ENCODE measurements at places on chromosomes 2 and 18.

- no peak for DNase-seq
- H3K4me1 ChIP-seq = peaks cover 6% of the 10 kb centered on the region
- no peaks in the 10 kb centered on the region for H3K27me3 ChIP-seq
- H3K4me3 ChIP-seq = no peak overlapping the region
These were observed 222.6 kb downstream of the ANAPC1 start for GRCh38 chr2:111661286-111661940.

DNA sequence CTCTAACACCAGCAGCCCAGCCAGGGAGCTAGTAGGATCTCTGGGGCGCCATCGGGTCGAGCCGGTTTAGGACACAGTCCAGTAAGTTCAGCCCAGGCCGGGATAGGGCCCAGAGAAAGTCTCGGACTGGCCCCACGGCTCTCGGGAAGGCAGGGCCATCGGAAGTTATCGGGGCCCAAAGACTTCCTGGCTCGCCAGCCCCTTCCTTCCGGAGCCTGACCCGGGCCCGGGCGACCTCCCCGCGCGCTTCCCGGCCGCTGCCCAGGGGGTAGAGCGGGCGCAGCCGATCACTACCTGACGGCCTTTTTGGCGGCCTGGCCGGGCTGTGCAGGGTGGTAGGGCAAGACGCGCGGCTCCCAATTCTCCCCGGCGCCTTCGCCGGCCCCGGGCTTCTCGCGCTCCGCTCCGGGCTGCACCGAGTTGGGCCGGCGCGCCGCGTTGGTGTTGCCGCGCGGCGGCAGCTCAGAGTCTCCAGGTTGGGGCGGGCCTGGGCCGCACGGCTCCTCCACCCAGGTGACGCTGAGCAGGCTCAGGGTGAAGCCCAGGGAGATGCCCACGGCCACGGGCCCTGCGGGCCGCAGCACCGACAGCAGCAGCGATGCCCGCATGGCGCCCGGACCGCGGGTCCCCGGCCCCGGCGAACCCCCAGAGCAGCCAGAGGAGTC lies 546 bp downstream of the CHPF start:
- H3K36me3 ChIP-seq = peaks cover 7% of the 10 kb centered on the region
- peak overlapping the region; percentile 82 for H3K4me3 ChIP-seq
- H3K27me3 ChIP-seq = peaks cover 10% of the 10 kb centered on the region
- DNase-seq = peak; percentile 46
- peaks cover 13% of the 10 kb centered on the region for H3K4me1 ChIP-seq

DNA sequence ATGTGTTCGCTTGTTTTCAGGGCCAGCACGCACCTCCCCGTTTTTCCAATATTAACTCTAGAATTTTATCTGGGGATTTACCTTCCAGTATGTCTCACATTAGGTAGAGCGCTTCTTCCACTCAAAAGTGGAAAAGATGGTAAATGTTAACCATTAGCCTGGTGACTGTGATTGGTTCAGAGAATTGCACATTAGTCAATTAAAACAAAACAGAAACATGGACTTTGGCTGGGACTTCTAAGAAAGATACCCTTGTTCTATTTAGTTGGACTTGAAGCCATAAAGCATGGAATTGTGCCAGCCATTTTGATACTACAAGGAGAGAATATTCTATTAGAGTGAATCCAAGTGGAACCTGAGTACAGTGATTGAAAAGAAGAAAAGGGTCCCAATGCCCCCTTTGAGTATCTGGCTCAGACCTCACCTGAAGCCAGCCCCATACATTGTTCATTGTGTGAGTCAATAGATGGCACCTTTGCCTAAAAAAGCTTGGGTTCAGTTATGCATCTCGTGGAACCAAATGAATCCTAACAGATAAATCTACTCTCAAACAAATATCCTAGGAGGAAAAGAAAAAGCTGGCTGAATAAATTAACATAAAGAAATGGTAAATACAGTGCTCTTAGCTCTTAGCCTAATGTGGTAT lies 354.3 kb downstream of the IRS1 start:
- H3K27ac ChIP-seq = no peak overlapping the region
- H3K4me1 ChIP-seq = no peaks in the 10 kb centered on the region
- H3K4me3 ChIP-seq = no peak overlapping the region
- DNase-seq = no peak
- H3K27me3 ChIP-seq = no peaks in the 10 kb centered on the region
- no peaks in the 10 kb centered on the region for H3K36me3 ChIP-seq

GRCh38 chr2:126678269-126679065 lies 22.5 kb downstream of the GYPC start:
- H3K27ac ChIP-seq = peak overlapping the region; percentile 87
- no peaks in the 10 kb centered on the region for H3K27me3 ChIP-seq
- DNase-seq = no peak

DNA sequence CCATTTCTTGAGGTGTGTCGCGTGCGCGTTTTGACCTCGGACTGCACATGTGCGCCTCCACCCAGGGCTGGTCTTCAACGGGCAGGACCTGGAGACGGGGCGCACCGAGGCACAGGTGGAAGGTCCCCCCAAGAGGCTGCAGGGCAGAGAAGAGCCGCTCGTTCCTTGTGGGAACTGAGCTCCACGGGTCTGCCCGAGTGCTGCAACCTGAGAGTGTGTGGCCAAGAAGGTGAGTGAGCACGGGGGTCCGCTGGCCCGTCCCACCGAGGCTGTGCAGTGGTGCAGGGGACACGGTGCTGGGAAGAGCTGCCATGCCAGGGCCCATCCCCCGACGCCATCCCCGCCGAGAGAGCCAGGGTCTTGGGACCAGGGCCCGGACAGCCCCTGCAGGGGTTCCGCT lies 268.3 kb downstream of the GALR1 start:
- H3K4me1 ChIP-seq = no peaks in the 10 kb centered on the region
- peaks cover 21% of the 10 kb centered on the region for H3K27me3 ChIP-seq
- H3K27ac ChIP-seq = no peak overlapping the region

- H3K36me3 ChIP-seq = no peaks in the 10 kb centered on the region
- no peaks in the 10 kb centered on the region for H3K4me1 ChIP-seq
- no peak for DNase-seq
- no peak overlapping the region for H3K4me3 ChIP-seq
- no peak overlapping the region for H3K27ac ChIP-seq
These were observed 135.0 kb downstream of the ALK start for GRCh38 chr2:29786361-29786760.

- peaks cover 97% of the 10 kb centered on the region for H3K36me3 ChIP-seq
- no peak for DNase-seq
- no peak overlapping the region for H3K4me3 ChIP-seq
- H3K4me1 ChIP-seq = peaks cover 8% of the 10 kb centered on the region
- H3K27ac ChIP-seq = peak overlapping the region; percentile 73
- no peaks in the 10 kb centered on the region for H3K27me3 ChIP-seq
These were observed 19.0 kb upstream of the SAG start for GRCh38 chr2:233288663-233289062.

- H3K4me3 ChIP-seq = no peak overlapping the region
- no peaks in the 10 kb centered on the region for H3K4me1 ChIP-seq
- H3K27me3 ChIP-seq = no peaks in the 10 kb centered on the region
- peaks cover 4% of the 10 kb centered on the region for H3K36me3 ChIP-seq
These were observed 10.5 kb upstream of the FAM171B start for GRCh38 chr2:186683341-186683740.

- H3K4me1 ChIP-seq = peaks cover 15% of the 10 kb centered on the region
- H3K4me3 ChIP-seq = no peak overlapping the region
- H3K27ac ChIP-seq = no peak overlapping the region
- DNase-seq = no peak
- no peaks in the 10 kb centered on the region for H3K36me3 ChIP-seq
These were observed 2.0 kb downstream of the SNORC start for GRCh38 chr2:232871835-232872736.

- DNase-seq = no peak
- no peak overlapping the region for H3K4me3 ChIP-seq
- H3K4me1 ChIP-seq = peaks cover 13% of the 10 kb centered on the region
- H3K36me3 ChIP-seq = peaks cover 8% of the 10 kb centered on the region
These were observed 17.0 kb downstream of the TTLL4 start for GRCh38 chr2:218727502-218728165.

DNA sequence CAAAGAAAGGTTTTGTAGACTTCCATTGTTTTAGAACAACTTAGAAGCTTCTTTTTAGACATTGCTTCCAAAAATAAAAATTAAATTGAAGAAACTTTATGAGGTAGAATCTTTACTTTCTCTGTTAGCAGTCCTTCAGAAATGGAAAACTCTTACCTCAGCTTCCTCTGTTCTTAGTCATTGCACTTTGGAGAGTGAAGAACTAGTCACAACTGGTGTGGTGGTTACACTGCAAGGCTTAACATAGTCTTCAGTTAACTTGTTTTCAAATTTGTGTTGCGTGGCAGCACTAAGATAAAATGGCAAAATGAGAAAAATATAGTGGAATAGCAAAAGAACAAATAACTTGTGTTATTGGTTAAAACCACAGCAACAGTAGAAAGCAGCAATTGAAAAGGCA lies 332.6 kb downstream of the KIAA1328 start:
- peak overlapping the region; percentile 3 for H3K27ac ChIP-seq
- no peaks in the 10 kb centered on the region for H3K4me1 ChIP-seq
- peaks cover 7% of the 10 kb centered on the region for H3K36me3 ChIP-seq
- H3K4me3 ChIP-seq = no peak overlapping the region
- H3K27me3 ChIP-seq = no peaks in the 10 kb centered on the region

GRCh38 chr2:134771313-134771801 lies 52.6 kb upstream of the TMEM163 start:
- H3K4me3 ChIP-seq = no peak overlapping the region
- H3K4me1 ChIP-seq = no peaks in the 10 kb centered on the region
- peaks cover 8% of the 10 kb centered on the region for H3K27me3 ChIP-seq
- DNase-seq = no peak
- H3K27ac ChIP-seq = no peak overlapping the region
- no peaks in the 10 kb centered on the region for H3K36me3 ChIP-seq

DNA sequence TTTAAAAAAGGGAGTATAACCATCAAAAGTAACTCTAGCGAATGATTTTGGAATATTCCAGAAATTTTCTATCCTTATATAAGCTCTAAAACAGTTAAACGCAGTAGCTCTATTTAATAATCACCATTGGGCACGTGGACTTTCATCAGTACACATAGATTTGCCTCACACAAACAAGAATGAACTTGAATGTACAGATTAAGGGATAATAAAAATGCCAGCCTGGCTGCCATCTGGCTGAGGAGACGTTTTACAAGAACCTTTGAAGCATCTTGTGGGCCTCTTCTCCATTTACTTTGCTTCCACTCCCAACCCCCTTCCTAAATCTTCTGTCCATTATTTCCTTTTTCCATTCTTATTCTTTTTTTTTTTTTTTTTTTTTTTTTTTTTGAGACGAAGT lies 47.2 kb downstream of the AGAP1 start:
- H3K36me3 ChIP-seq = no peaks in the 10 kb centered on the region
- H3K27me3 ChIP-seq = peaks cover 6% of the 10 kb centered on the region
- no peak for DNase-seq
- H3K27ac ChIP-seq = no peak overlapping the region

DNA sequence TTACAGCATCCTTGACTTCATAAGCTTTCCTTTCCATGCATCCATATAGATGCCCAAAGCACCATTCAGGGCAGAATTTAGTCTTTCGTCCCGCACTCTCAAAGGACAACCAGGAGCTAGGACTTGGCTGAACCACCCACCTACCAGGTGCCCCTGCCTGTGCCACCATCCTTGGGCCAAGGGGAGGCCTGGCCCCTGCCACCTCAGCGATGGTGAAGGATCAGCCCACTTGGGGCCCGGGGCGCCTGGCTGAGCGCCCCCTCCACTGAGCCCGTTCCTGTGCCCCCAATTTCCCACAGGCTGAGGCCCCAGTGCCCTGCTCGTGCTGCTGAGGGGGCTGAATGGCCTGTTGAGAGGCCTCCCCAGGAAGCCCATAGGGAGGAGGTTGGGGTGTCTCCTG lies 33.3 kb upstream of the ALPP start:
- peaks cover 4% of the 10 kb centered on the region for H3K36me3 ChIP-seq
- DNase-seq = no peak
- peaks cover 3% of the 10 kb centered on the region for H3K27me3 ChIP-seq
- H3K4me1 ChIP-seq = peaks cover 6% of the 10 kb centered on the region

DNA sequence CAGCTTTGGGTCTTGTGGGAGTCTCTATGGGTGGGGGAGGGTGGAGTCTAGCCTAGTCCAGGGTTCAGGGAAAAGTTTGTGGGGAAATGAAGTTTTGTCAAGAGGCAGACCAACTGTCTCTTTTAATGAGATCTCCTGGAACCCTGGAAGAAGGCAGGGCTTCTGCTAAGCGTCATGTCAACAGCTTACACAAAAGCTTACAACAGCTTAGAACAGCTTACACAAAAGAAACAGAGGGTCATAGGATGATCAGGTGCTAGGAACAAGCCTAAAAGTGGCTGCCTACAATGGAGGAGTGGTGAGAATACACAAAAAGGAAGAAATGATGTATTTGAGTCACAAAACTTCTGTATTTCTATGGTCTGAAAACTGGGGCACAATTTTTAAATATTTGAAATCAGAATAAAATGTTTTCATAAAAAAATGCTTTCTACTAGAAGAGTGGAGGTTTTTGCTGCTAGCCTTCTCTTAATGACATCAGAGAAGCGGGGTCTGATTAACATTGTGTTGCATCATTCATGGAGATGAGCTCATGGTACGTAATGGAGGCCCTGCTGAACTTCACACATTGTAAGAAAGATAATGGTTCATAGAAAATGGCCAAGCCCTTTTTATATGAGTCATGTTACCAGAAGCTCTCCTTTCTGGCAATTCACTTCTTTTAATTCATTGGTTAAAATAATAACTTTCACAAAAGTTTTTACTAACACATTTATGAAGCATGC lies 351.0 kb downstream of the PIK3C3 start:
- no peak overlapping the region for H3K27ac ChIP-seq
- no peak for DNase-seq
- no peak overlapping the region for H3K4me3 ChIP-seq
- peaks cover 2% of the 10 kb centered on the region for H3K36me3 ChIP-seq
- no peaks in the 10 kb centered on the region for H3K4me1 ChIP-seq

DNA sequence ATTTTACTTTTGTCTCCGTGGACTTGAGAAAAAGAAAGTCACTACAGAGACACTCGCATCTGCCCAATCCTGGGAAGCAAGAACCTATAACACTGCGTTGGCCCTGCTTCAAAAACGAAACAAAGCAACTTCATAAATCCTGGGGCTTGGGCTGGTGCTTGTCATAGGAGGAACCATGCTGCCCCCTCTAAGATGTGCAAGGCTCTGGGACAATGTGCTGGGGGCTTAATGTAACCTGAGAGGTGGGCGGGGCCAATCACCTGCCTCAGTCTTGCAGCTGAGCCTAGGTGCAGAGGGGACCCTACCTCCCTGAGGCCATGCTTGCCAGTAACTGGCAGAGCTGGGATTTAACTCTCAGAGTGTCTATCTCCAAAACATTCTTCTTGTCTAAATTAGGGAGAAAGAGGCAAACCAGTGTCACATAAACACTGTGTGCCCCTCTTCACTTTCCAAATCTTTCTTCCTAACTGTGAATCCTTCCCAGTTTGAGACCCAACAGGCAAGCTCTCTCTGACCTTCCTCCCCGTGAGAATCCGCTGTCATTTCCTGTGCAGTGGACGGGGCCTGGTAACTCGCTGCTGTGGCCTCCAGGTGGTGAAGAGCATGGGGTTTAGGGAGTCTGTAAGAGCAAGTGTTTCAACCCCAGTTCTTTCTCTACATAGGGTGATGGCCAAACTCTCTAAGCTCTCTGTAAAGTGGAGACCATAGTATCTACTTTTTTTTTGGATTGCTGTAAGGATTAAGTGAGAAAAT lies 115.1 kb downstream of the ACKR3 start:
- H3K27ac ChIP-seq = no peak overlapping the region

- no peak for DNase-seq
- H3K27ac ChIP-seq = no peak overlapping the region
- H3K4me1 ChIP-seq = no peaks in the 10 kb centered on the region
- H3K4me3 ChIP-seq = no peak overlapping the region
These were observed 76.0 kb upstream of the PELI1 start for GRCh38 chr2:64220265-64220664.
